ENCODE measurements at places on chromosomes 2 and 18. TPM values are rescaled to one million over a fixed set of nuclear protein-coding genes. Genes with fewer than 3 reads are reported as not detected.
A peak's percentile ranks its signal among the peaks of the same experiment; 100 is the strongest.

Gene TWIST2
- not detected for total RNA-seq

Gene LRATD1
- total RNA-seq: not detected

Gene TMEM247
- total RNA-seq: not detected

Gene TXNDC2
- not detected for total RNA-seq

Gene LYPD6
- not detected for total RNA-seq

Gene PSME4
- total RNA-seq: 38.8 TPM

Gene CHRNG
- not detected for total RNA-seq

Gene TMEM163
- total RNA-seq: not detected

Gene KIF5C
- 18.6 TPM for total RNA-seq

Gene RTP5
- total RNA-seq: not detected

- H3K4me1 ChIP-seq: no peaks in the 10 kb centered on the region
- H3K27me3 ChIP-seq: peaks cover 6% of the 10 kb centered on the region
- H3K36me3 ChIP-seq: peaks cover 2% of the 10 kb centered on the region
- H3K27ac ChIP-seq: no peak overlapping the region
- no peak overlapping the region for H3K4me3 ChIP-seq
- no peak for DNase-seq
Measured at GRCh38 chr2:236988690-236989624, 96.7 kb upstream of the COPS8 start.

DNA sequence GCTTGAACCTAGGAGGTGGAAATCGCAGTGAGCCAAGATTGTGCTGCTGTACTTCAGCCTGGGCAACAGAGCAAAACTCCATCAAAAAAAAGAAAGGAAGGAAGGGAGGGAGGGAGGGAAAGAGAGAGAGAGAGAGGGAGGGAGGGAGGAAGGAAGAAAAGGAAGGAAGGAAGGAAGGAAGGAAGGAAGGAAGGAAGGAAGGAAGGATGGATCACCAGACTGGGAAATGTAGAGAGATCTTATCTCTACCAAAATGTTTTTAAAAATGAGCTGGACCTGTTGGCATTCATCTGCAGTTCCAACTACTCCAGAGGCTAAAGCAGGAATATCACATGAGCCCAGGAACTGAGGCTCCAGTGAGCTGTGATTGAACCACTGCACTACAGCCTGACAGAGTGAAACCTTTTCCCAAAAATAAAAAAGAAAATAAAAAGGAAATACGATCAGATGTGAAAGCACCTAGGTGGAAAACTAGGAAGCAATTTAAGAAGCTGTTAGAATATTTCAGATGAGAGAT lies 239.4 kb downstream of the CDH7 start:
- H3K27ac ChIP-seq: no peak overlapping the region
- H3K4me1 ChIP-seq: no peaks in the 10 kb centered on the region
- no peak overlapping the region for H3K4me3 ChIP-seq
- DNase-seq: no peak

DNA sequence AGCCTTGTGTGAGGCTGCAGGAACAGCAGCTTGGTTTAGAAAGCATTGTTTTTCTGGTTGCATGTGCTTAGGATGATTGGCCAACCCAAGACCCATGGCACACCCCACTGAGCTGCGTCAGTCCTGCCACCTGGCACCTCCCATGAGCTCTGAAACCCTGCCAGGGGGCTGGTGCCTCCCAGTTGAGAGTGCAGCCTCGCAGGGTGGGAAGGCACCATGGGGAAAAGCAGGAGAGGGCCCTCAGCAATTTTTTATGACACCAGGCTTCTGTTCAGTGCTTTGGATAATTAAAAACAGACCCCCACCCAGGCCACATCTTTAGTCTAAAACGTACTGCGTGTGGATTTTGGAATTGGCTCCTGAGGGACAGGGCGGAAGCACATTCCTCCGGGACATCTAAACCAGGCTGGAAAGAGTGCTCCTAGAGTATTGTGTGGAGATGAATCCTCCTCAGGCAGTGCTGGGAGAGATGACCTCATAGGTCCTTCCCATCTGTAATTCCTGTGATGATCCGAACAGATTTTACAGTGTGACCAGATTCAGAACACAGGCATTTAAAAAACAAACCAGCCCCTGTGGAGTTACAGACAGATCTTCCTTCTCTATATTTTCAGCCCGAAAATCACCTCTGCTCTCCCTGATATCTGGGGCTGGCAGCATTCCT lies 438.3 kb downstream of the ZNF521 start:
- H3K27ac ChIP-seq: no peak overlapping the region
- peaks cover 3% of the 10 kb centered on the region for H3K27me3 ChIP-seq
- no peaks in the 10 kb centered on the region for H3K4me1 ChIP-seq
- no peak for DNase-seq
- no peaks in the 10 kb centered on the region for H3K36me3 ChIP-seq

- no peaks in the 10 kb centered on the region for H3K27me3 ChIP-seq
- no peak for DNase-seq
- no peak overlapping the region for H3K4me3 ChIP-seq
- H3K36me3 ChIP-seq: peaks cover 7% of the 10 kb centered on the region
- no peaks in the 10 kb centered on the region for H3K4me1 ChIP-seq
Measured at GRCh38 chr2:152648336-152648735, 68.9 kb downstream of the PRPF40A start.

- peaks cover 60% of the 10 kb centered on the region for H3K36me3 ChIP-seq
- DNase-seq: no peak
- no peaks in the 10 kb centered on the region for H3K27me3 ChIP-seq
- H3K4me1 ChIP-seq: peaks cover 66% of the 10 kb centered on the region
Measured at GRCh38 chr2:190887089-190887488, 6.5 kb downstream of the GLS start.

DNA sequence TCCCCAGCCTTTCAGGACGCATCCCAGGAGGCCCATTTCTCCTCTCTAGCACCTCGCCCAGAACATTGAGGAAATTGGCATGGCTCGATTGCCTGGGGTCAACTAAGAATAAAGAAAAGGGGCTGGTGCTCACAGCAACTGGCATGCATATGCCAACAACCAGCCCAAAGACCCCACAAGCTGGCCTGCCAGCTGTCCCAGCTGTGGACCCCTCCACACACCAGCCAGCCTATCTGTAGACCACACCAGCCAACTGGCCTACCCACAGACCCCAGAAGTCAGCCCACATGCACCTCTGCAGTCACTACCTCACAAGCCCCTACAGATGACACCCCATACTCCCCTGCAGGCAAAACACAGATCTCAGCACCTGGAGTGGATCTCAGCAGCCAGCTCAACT lies 123.8 kb upstream of the ID2 start:
- no peak for DNase-seq
- H3K4me1 ChIP-seq: no peaks in the 10 kb centered on the region
- H3K36me3 ChIP-seq: no peaks in the 10 kb centered on the region

DNA sequence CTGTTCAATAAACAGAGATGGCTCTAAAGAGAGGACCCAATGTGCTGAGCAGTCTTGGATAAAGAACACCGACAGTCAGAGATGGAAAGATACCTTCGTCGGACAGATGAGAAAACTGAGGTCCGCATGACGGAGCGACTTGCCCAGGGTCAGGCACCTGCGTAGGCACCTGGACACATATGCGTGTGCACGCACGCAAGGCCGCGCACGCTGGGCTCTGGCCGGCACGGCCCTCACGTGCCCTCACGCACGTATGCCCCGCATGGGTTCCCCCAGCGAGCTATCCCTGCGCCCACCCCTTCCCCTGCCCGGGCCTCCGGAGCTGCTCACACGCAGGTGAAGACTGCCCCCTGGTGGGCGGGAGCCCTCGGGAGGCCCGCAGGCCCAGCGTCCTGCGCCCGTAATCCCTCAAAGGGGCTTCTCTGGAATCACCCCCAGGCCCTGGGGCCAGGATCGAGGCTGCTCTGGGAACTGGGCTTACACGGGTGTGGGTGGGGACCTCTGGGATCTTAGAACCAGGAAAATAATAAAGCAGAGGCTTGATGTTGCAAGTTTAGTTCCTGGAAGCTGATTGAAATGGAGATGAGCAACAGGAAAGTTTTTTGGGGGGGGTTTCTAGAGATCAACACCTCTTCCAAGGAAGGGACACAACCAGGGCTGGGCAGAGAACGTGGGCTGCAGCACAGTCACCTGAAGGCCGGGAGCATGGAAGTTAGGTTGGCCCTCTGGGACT lies 246.3 kb downstream of the TNS1 start:
- peak overlapping the region; percentile 54 for H3K4me3 ChIP-seq
- peak; percentile 79 for DNase-seq
- peaks cover 2% of the 10 kb centered on the region for H3K27me3 ChIP-seq

DNA sequence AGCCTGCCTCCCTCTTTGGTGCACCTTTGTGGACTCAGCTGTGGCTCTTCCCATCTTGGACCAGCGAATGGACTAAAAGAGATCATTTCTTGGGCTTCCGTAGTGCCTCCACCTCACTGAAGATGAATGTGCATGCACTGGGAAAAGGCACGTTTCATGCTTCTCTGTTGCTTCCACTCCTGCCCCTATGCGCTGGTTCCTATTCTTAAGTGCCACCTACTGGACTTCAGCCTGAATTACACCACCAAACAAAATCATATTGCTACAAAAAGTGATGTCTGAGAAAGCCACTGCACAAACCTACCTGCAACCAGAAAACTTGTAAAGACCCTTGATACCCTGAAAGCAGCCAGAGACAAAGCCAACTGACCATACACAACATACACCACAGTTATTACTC lies 695.6 kb downstream of the TSN start:
- DNase-seq: no peak
- H3K27me3 ChIP-seq: peaks cover 3% of the 10 kb centered on the region
- no peak overlapping the region for H3K27ac ChIP-seq

DNA sequence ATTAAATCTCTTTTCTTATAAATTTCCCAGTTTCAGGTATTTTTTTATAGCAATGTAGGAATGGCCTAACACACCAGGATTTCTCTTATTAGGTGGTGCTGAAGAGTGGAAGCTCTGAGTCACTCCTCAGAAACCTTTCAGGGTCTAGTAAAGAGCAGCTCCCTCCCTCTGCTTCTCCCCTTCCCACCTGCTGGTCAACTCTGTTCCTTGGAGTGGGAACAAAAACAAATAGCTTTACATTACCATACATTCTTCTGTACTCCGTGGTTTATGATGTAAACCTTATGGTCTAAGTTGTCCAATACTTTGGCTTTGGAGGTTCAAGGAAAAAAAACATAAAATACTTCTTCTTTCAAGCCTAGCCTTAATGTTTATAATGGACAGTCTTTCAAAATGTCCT lies 2.7 kb upstream of the IL1R1 start:
- DNase-seq: no peak
- H3K4me1 ChIP-seq: peaks cover 46% of the 10 kb centered on the region
- H3K27me3 ChIP-seq: peaks cover 34% of the 10 kb centered on the region
- H3K27ac ChIP-seq: peak overlapping the region; percentile 1

- H3K27me3 ChIP-seq: no peaks in the 10 kb centered on the region
- no peak overlapping the region for H3K4me3 ChIP-seq
- H3K27ac ChIP-seq: no peak overlapping the region
- no peak for DNase-seq
- no peaks in the 10 kb centered on the region for H3K4me1 ChIP-seq
Measured at GRCh38 chr2:154194909-154195643, 323.4 kb downstream of the GALNT13 start.

GRCh38 chr2:225041851-225042799 lies at the start of gene DOCK10:
Gene DOCK10 (minus strand): TSS chr2:225042468. CDS start chr2:225042374, 94 bp downstream.
- peaks cover 39% of the 10 kb centered on the region for H3K4me1 ChIP-seq
- H3K27ac ChIP-seq: peak within 1 kb of the TSS; percentile 96
- H3K27me3 ChIP-seq: no peaks in the 10 kb centered on the region
- peak within 1 kb of the TSS; percentile 85 for H3K4me3 ChIP-seq

- DNase-seq: no peak
- H3K27me3 ChIP-seq: no peaks in the 10 kb centered on the region
- H3K27ac ChIP-seq: no peak overlapping the region
- no peak overlapping the region for H3K4me3 ChIP-seq
- H3K4me1 ChIP-seq: no peaks in the 10 kb centered on the region
- no peaks in the 10 kb centered on the region for H3K36me3 ChIP-seq
Measured at GRCh38 chr2:214706986-214707385, 102.5 kb downstream of the BARD1 start.

DNA sequence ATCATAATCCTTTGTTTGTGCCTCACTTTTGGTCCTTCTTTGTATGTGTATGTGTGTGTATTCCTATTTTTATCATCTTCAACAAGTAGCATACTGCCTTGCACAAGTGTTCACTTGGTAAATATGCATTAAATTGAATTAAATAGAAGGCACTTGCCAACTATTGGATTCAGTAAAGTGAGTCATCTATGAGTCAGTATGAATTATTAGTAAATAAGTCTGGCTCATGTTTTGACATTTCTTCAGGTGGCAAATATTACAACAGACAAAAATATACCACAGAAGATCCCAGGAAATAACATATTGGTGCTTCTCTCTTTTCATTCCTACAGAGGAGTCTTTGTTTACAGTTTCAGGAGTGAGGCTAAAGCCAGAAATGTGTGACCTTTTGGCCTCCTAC lies 84.1 kb downstream of the CDK15 start:
- no peak overlapping the region for H3K27ac ChIP-seq
- H3K36me3 ChIP-seq: no peaks in the 10 kb centered on the region
- no peaks in the 10 kb centered on the region for H3K4me1 ChIP-seq
- no peak overlapping the region for H3K4me3 ChIP-seq

DNA sequence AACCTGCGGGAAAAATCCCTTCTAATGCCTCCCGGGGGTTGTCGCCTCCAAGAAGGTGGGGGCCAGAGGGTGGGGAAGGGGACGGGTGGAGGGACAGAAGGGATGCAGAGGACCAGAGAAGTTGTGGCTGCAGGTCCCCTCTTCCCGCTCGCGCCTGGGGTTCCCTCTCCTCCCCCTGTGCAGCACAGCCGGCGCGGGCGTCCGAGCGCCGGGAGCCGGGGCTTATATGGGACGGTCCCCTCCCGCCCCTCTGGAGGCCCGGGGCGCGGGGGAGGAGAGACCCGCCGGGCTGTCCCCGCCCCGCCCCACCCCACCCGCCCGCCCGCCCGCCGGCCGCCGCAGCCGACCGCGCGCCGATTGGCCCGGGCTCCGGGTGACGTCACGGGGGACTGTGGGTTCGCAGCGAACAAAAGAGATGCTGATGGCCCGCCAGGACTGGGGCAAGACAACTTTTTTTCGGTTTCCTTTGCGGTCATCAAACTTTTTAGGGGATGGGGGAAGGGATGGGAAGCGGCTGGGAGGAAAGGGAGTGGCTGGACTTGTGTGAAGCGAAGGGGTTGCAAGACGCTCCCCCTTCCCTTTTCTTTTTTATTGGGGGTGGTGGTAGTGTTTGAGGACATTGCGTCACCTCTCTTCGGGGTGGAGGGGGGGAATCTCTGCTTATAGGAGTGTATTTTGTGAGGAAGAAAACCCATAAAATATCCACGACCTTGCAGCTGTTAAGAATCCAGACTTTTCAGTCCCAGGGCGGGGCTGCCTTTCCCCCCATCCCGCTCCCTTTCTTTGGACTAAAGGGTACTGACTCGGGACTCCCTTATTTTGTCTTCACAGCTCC lies at the start of gene FN1:
FN1 (minus strand) TSS at position 199 of the 835 bp plus-strand sequence. CDS start 266 bp downstream, outside the sequence.
- H3K27ac ChIP-seq: no peak within 1 kb of the TSS
- peak; percentile 64 for DNase-seq
- H3K36me3 ChIP-seq: no peaks in the 10 kb centered on the region
- H3K27me3 ChIP-seq: peaks cover 50% of the 10 kb centered on the region

- H3K4me1 ChIP-seq: no peaks in the 10 kb centered on the region
- H3K27me3 ChIP-seq: no peaks in the 10 kb centered on the region
Measured at GRCh38 chr2:16248571-16249105, 308.3 kb downstream of the MYCN start.
